CD4-positive, alpha-beta T cell treated with Interferon alpha-2 for 1 hour (primary cell): ENCODE measurements at places on chromosomes 13 and 19.

GRCh38 chr13:98416408-98416807, 160.5 kb downstream of the STK24 start:
- DNase-seq = no peak

DNA sequence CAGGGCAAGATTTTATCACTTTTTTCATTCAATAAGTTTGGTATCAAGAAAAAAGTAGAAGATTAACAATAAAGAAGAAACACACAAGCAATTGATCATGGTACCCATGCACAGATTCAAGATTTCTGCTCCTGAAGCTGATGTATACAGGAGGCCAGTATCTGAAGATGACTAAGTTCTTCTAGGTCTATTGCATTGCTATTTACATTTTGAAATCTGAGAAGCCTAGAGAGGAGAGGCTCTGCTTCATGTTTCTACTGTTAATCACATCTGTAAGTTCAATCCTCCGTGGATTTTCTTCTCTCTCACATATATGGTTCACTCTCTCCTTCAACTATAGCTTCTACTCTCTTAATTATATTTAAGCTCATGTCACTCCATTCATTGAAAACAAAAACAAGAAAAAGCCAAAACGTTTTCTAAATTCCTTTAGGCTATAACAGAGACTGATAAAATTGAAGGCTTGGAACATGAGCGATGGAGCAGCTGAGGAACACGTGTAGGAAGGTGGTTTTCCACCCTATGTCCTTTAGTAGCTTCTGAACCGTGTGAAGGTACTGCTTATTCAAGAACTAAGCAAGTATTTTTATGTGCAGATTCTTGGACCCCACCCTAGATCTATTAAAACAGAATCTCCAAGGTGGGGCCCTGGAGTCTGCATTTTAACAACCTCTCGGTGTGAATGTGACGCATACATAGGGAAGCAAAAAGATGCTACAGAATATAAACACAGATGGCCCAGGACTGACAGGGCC, 198.2 kb downstream of the EFNB2 start:
- no peak for DNase-seq

DNA sequence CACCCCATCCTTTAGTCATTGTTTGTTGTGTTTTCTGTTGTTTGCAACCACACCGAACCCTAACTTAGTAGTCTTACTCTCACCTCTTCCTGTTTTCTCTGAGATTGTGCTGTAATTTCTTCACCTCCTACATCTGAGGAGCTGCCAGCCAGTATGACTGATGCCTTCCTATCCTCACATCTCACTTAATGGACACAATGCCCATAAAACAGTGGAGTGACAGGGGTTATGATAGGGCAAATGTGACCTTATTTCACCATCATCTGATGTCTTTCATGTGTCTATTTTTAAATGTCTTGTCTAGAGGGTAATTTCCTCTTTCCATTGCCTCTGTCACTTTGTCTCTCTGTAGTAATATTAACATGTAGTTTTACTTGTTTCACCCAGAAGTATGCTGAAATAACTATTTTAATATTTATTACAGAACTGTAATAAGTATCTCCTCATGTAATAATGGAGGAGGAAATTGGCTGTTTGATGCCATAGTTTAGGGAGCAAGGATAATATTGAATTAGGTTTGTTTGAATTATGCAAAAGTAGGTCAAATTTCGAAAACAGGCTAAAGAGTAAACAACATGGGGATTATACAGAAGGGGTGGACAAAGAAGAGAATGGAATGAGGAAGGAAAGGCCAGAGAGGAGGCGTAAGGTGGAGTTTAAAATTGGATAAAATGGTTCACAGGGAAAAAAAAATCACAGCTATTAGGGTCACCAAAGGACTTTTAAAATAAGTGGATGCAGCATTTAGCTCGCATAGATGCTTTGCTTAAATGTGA, 103.5 kb upstream of the SPRY2 start:
- peak; percentile 4 for DNase-seq

GRCh38 chr13:77358001-77358400, 31.1 kb upstream of the MYCBP2 start:
- DNase-seq = no peak

DNA sequence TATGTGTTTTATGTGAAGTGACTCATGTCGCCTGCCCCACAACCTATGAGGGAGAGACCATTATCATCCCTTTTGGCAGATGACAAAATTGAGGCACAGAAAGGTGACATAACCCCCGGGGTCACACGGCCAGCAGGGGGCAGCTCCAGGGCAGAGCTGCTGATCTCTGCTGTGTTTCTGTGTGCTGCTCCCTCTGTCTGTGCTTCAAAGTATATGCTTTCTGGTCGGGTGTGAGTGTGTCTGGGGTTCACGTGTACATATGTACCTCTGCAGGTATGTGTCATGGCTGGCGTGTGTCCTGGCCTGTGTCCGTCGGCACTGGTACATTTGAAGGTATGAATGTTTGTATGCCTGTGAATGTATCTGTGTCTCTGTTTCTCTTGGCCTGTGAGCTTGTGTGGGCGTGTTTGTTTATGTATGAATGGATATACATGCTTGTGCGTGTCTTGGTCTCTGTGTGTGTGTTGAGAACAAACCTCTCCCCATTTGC, 7.1 kb downstream of the LIPE start:
- DNase-seq = peak; percentile 84

- no peak for DNase-seq
Observed at GRCh38 chr13:95434111-95434510, 118.4 kb upstream of the CLDN10 start.

DNA sequence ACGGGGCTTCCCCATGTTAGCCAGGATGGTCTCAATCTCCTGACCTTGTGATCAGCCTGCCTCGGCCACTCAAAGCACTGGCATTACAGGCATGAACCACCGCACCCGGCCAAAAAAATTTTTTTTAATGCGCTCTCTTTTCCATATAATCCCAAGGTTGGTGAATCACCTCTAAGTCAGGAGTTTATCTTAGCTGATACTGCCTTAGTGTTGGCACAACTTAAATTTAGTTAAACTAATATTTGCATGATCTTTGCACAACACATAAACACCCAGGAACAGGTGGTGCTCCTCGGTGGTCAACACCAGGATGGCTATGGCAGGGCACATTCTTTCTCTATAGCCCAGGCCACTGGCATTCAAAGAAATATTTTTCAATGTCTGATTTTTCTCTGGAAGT, 24.1 kb upstream of the PSG7 start:
- no peak for DNase-seq

GRCh38 chr13:73365252-73365651, 306.4 kb downstream of the KLF5 start:
- DNase-seq = no peak
